ENCODE measurements at places on chromosomes 1 and 21. TPM values are rescaled to one million over a fixed set of nuclear protein-coding genes. Genes with fewer than 3 reads are reported as not detected.

B3GALT2 gene
- not detected for total RNA-seq

GRCh38 chr21:35412231-35412630, 363.1 kb upstream of the RUNX1 start:
- DNase-seq: no peak

PLA2G2C gene
- total RNA-seq: not detected

GRCh38 chr1:167362638-167363037, 142.0 kb downstream of the POU2F1 start:
- DNase-seq: no peak

- no peak for DNase-seq
Observed at GRCh38 chr1:96843196-96843595, 121.6 kb downstream of the PTBP2 start.
